Activated naive CD4-positive, alpha-beta T cell treated with anti-CD3 and anti-CD28 coated beads, Interleukin-2, amount 50 U/mL, for 72 hours (primary cell): ENCODE measurements at places on chromosomes 13 and 19.
A peak's percentile ranks its signal among the peaks of the same experiment; 100 is the strongest.

- no peak for DNase-seq
Measured at GRCh38 chr19:7529246-7529600, 6.3 kb upstream of the PNPLA6 start.

DNA sequence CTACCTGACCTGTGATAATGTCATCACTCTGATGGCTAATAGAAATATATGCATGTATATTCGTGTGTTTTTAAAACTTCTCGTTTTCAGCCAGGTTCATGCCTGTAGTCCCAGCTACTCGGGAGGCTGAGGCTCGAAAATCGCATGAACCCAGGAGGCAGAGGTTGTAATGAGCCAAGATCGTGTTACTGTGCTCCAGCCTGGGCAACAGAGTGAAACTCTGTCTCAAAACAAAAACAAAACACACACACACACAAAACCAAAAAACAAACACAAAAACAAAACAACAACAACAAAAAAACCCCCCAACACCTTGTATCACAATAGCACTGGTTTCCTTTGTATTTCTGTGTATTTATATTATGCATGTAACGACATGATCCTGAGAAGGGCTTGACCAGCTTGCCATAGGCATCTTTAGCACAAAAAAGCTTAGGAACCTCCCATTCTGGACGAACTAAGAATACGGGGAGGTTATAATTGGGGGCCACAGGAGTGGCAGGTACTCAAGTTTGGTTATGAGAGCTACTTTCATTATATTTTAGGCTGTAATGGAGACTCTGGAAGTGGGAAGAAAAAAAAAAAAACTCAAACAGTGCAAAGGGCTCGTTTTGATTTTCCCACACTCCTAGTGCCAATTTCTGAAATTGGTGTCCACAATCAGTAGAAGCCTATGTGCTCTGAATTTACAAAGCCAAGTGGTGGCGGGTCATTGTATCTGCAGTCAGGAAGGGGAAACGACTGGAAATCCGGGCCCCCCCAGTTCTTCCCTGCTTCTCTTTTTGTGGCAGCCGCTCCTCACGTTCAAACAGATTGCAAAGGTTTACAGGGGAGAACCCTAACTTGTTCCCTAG is 1.2 kb upstream of the ACP7 start:
- no peak for DNase-seq

GRCh38 chr19:45742969-45743368 is 9.7 kb downstream of the MEIOSIN start:
- no peak for DNase-seq

DNA sequence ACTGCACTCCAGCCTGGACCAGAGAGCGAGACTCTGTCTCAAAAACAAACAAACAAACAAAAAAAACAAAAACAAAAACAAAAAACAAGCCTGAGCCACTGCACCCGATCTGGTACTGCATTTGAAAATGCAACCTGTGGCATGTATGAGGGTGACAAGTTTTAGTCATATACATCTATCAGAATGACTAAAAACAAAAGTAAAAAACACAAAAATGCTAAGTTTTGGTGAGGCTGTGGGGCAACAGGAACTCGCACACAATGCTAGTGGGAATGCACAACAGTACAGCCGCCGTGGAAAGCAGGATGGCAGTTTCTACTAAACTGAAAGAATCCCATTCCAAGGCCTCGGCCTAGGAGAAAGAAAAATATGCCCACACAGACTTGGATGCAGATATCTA is 7.8 kb downstream of the EBPL start:
- no peak for DNase-seq

DNA sequence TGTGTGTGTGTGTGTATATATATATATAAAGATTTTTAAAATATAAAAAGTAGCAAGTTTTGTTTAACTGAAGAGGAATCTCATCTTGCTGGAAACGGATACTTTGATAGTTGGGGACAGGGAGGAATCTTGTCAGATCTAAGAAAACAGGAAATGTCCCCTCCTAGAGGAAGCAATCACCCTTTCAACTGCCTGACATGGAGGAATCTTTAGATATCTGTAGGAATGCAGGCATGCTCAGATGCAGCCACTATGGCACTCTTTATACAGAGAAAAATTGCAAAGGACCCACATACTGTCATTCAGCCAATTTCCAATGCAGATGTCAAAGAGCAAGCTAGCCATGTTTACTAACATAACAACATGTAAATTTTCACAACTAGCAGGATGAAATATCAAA is 38.8 kb downstream of the ZNF611 start:
- DNase-seq = no peak

- DNase-seq = no peak
Measured at GRCh38 chr19:46368116-46368515, 21.2 kb downstream of the PPP5C start.

- DNase-seq = no peak
Measured at GRCh38 chr13:110641055-110642015, 26.0 kb downstream of the NAXD start.

DNA sequence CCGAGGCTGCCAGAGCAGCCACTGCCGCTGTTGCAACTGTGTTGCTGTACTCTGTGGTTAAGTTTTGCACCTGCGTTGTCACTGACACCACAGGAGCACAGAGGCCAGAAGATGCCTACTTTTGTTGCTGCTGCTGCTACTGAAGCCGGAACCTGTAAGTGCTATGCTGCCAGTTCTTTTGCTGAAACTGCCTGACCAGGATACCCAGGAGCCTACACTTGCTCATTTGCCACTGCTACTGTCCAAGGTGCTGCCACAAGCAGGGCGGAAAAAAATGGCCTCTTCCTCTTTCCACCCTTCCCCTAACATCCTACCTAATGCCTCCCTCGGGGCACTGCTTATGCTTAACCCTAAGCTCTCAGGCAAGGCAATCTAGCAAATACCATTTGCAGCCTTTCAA is 29.0 kb upstream of the NBEA start:
- no peak for DNase-seq

DNA sequence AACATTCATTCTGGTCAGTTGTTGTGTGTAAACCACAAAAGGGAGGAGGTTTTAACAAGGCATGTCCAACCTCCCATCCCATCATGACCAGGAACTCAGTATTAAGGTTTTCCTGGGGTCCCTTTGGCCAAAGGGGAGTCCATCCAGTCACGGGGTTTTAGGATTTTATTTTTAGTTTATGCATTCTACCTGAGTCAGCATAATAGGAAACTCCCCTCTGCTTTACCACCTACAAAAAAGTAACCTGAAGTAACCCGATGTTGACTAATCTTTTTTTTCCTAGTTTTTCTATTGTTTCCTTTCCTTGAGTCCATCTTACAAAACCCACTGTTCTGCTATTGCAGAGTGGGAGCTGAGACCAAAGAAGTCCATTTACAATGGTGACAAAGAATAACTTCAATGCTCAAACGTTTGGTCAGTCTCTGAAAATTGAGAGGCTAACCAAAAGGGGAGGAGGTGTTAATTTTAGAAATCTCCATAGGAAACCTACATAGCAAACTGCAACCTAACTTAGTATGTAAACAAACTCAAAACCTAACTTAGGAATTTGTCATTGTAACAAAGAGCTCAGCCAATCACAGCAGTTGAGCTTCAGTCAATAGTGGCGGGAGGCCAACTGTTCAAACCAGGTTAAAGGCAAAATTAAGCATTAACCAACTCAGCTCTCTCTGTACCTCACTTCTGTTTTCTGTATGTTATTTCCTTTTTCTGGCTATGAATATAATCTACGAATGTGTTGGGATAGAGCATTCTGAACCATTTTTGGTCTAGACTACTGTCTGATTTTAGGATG is 1954.1 kb downstream of the PCDH9 start:
- DNase-seq = no peak

DNA sequence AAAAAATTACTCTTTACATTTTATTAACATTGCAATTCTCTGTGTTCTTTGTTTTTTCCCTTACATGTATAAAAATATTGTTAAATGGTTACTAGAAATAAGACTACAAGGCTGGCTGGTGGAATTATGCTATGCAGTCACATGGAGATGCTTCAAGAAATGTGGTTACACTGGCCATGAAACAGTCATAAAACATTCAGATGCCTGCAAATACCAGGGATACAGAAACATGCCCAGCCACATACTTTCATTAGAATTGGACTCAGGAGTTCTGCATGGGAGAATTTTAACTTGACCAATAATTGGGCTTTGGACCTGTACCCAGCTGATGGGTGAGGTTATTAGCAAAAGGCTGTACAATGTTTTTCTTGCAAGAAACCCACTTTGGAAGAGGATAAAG is 1407.7 kb upstream of the SLC10A2 start:
- DNase-seq = no peak

GRCh38 chr13:104584481-104584880 is 1518.3 kb upstream of the SLC10A2 start:
- no peak for DNase-seq

- no peak for DNase-seq
Measured at GRCh38 chr13:106990594-106990993, 422.7 kb upstream of the ARGLU1 start.

GRCh38 chr19:9406798-9407352 is 28.5 kb downstream of the ZNF266 start:
- peak; percentile 42 for DNase-seq
